HFFc6 (cell line): ENCODE measurements at places on chromosomes 3 and 15.

DNA sequence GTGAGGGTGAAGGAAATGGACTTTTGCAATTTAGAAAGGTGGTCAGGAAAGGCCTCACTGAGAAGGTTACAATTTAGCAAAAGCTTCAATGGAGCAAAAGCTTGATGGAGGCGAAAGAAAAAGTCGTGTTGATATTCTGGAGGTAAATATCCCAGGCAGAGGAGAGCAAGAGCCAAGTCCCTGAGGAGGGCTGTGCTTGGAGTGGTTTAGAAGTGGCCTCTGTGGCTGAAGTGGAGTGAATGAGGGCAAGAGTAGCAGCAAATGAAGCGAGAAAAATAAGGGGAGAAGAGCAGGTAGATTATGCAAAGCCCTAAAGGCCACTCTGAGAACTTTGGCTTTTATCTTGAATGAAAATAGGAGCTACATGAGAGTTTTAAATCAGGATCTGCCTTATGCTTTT lies 54.1 kb downstream of the GUCA1C start:
- no peaks in the 10 kb centered on the region for H3K4me1 ChIP-seq
- DNase-seq, result no peak
- no peaks in the 10 kb centered on the region for H3K36me3 ChIP-seq
- no peak overlapping the region for H3K27ac ChIP-seq

DNA sequence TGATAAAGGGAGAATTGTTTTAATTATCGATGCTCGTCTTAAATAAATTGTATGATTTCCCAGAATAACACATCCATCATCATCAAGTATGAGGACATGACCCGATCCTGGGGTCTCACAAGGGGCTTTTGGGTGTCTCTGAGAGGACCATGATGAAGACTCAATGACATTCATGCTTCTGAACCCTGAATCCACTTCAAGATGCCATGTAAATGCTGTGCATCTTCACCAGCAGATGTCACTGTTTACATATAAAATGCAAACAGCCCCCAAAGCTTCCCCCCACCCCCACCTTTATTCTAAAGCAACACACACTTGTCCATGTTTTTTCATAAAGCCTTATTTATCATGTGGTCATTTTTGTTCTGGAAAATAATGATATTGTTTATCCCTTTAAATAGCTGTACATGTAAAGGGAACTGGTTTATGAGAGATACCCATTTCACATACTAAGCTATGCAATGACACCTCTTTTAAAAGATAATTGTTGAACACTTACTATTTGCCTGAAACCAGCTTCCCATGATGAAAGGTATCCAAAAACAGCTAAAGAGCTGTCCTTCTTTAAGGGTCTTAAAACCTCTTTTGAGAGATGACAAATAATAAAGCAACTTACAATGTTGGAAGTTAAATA lies 69.7 kb upstream of the UBE3A start:
- no peak overlapping the region for H3K4me3 ChIP-seq
- peak; percentile 40 for DNase-seq
- peaks cover 12% of the 10 kb centered on the region for H3K27me3 ChIP-seq
- peaks cover 5% of the 10 kb centered on the region; the same call in 1 of the 2 replicates for H3K36me3 ChIP-seq
- H3K4me1 ChIP-seq, result peaks cover 42% of the 10 kb centered on the region
- H3K27ac ChIP-seq, result no peak overlapping the region

DNA sequence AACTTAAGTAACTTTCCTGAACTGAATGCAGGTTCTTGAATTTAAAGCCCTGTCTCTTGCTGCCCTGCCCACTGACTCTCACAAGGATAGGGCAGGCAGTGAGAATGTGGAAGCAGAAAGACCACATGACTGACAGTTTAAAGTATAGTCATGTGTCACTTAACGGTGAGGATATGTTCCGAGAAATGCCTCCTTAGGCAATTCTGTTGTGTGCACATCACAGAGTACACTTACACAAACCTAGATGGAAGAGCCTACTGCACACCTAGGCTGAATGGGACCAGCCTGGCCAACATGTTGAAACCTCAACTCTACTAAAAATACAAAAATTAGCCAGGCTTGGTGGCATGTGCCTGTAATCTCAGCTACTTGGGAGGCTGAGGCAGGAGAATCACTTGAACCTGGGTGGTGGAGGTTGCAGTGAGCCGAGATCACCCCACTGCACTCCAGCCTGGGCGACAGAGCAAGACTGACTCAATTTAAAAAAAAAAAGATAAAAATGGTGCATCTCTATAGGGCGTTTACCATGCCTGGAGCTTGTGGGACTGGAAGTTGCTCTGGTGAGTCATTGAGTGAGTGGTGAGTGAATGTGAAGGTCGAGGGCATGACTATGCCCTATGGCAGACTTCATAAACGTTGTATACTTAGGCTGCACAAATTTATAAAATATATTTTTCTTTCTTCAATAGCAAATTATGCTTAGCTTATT lies 18.9 kb upstream of the COPG1 start:
- H3K36me3 ChIP-seq, result no peaks in the 10 kb centered on the region
- H3K4me1 ChIP-seq, result peaks cover 63% of the 10 kb centered on the region
- no peaks in the 10 kb centered on the region for H3K27me3 ChIP-seq
- DNase-seq, result peak; percentile 89
- H3K27ac ChIP-seq, result peak overlapping the region; percentile 98

DNA sequence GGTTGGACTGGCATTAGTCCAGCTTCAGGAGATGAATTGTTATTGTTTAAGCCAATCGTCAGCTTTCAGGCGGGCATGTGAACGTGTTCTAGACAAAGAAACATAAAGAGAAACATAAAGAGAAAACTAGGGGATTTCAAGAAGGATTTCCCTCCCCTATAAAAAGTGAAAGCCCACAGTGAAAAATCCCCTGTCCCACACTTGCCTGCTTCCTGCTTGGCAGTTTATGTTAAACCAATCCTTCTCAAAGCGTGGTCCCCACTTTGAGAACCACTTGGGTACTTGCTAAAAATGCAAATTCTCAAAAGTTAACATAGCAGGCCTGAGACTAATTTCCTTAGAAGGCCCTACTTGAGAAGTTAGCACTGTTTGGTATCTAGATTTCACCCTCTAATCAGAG lies 293.0 kb upstream of the SOX14 start:
- no peaks in the 10 kb centered on the region for H3K4me1 ChIP-seq
- peaks cover 7% of the 10 kb centered on the region for H3K27me3 ChIP-seq
- H3K4me3 ChIP-seq, result no peak overlapping the region

- H3K4me1 ChIP-seq, result peaks cover 38% of the 10 kb centered on the region
- DNase-seq, result no peak
- H3K27ac ChIP-seq, result peak overlapping the region; percentile 45; the same call in 1 of the 2 replicates
- peaks cover 8% of the 10 kb centered on the region for H3K27me3 ChIP-seq
- H3K4me3 ChIP-seq, result peak overlapping the region; percentile 50
These were observed 1.5 kb upstream of the FBXO22 start for GRCh38 chr15:75902129-75902557.

- H3K4me1 ChIP-seq, result no peaks in the 10 kb centered on the region
- H3K27ac ChIP-seq, result no peak overlapping the region
- H3K27me3 ChIP-seq, result peaks cover 25% of the 10 kb centered on the region
- H3K36me3 ChIP-seq, result no peaks in the 10 kb centered on the region
- H3K4me3 ChIP-seq, result no peak overlapping the region
These were observed 10.3 kb downstream of the ACSBG1 start for GRCh38 chr15:78224023-78224411.

GRCh38 chr3:190497811-190498210 lies 16.1 kb upstream of the IL1RAP start:
- no peak overlapping the region for H3K27ac ChIP-seq
- no peaks in the 10 kb centered on the region; the same call in 1 of the 2 replicates for H3K27me3 ChIP-seq

DNA sequence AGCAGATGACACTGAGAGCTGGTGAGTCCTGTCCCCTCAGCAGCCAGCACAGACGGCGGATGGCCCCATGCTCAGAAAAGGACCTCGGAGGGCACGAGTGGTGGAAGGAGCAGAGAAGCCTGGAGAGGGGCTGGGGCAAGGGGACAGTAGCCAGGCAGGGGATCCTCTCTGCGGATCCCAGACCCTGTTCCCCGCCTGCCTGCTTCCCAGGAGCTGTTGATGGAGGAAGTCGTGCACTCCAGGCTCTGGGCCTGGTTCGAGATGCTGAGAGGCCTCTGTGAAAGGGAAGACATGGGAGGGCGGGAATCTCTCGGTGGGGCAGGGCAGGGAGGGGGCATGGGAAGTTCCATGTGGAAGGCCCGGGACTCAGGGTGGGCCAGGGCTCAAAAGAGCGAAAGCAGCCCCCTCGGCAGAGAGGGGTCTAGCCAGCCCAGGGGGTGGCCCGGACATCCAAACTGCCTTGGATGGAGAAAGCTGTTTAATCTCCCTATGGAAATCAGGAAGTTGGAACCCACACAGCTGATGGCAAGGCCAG lies 47.9 kb upstream of the MAGEF1 start:
- H3K27ac ChIP-seq, result no peak overlapping the region
- no peak overlapping the region for H3K4me3 ChIP-seq

GRCh38 chr3:188946351-188947240 lies 225.2 kb upstream of the TPRG1 start:
- H3K4me3 ChIP-seq, result peak overlapping the region; percentile 80
- no peaks in the 10 kb centered on the region for H3K36me3 ChIP-seq
- peaks cover 5% of the 10 kb centered on the region for H3K27me3 ChIP-seq
- 0 out of 2 replicates have a peak overlapping the region, but pooled peaks have one; percentile 91 for H3K27ac ChIP-seq
- DNase-seq, result no peak

GRCh38 chr15:83082730-83083386 lies 15.8 kb upstream of the BTBD1 start:
- H3K4me3 ChIP-seq, result no peak overlapping the region
- no peaks in the 10 kb centered on the region for H3K4me1 ChIP-seq
- H3K27ac ChIP-seq, result no peak overlapping the region
- no peaks in the 10 kb centered on the region for H3K36me3 ChIP-seq

- peaks cover 59% of the 10 kb centered on the region for H3K4me1 ChIP-seq
- no peaks in the 10 kb centered on the region; the same call in 1 of the 2 replicates for H3K27me3 ChIP-seq
- peak; percentile 80 for DNase-seq
- H3K4me3 ChIP-seq, result peak overlapping the region; percentile 89
- H3K27ac ChIP-seq, result peak overlapping the region; percentile 89
- no peaks in the 10 kb centered on the region for H3K36me3 ChIP-seq
These were observed 140.8 kb downstream of the SMAD6 start for GRCh38 chr15:66842710-66843441.

DNA sequence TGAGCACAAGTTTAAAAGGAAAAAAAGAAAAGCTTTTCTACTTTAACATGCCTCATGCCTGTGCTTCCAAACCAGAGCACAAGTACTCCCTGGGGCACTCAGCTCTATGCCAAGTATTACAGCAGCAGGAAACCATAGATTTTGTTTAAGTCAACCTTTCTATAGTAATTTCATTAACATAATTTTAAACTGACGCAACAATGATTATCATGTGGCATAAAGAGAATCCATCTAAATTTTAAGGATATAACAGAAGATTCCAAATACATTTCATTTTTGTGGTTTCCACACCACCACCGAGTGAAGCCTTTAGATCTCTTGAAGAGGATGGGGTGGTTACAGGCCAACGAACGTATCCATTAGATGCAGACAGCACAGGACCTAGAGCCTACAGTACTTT lies 112.1 kb downstream of the TNIK start:
- no peak for DNase-seq
- peaks cover 72% of the 10 kb centered on the region for H3K4me1 ChIP-seq
- no peak overlapping the region for H3K4me3 ChIP-seq
- no peaks in the 10 kb centered on the region for H3K27me3 ChIP-seq
- no peak overlapping the region for H3K27ac ChIP-seq

- H3K27me3 ChIP-seq, result peaks cover 3% of the 10 kb centered on the region; the same call in 1 of the 2 replicates
- H3K27ac ChIP-seq, result peak within 1 kb of the TSS; percentile 85
- DNase-seq, result peak; percentile 71
- H3K4me1 ChIP-seq, result peaks cover 52% of the 10 kb centered on the region
These were observed at the start of gene MFGE8 for GRCh38 chr15:88913017-88913849. TSS of gene MFGE8 (minus strand) at chr15:88913379. CDS start at chr15:88913319, 60 bp downstream.

DNA sequence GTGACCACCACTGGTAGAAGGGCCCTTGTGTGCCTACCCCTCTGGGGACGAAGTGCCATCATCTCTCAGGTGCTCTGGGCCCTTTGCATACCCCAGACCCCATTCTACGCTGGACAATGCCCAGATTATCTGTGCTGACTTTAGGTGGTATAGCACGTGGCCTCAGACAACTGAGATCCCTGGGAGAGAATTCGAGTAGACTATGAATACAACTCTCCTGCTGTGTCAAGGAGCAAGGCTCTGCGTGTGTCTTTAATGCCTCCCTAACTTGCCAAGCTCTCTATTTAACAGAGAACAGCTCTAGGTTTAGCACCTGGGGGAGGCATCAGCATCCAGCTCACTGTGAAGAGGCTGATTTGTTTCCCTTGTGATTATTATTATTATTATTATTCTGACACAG lies 29.1 kb downstream of the FAM3D start:
- no peak overlapping the region for H3K4me3 ChIP-seq
- no peaks in the 10 kb centered on the region for H3K36me3 ChIP-seq

DNA sequence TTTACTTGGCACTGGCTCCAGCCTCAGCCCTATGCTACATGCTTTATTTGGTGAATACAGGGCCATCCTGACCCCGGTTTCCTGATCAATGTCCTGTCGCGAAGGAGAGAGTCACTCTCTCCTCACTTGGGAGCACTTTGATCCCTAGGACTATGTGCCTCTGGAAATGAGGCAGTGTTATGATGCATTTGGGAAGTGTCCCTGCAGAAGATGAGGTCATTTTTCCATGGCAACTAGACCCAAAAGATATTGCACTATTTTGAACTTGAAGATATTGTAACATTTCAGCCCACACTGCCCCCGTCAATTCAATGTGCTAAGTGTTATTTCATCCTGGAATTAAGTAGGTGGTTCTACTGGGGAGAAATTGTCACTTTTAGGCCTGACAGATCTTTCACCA lies 68.0 kb downstream of the LRRK1 start:
- H3K36me3 ChIP-seq, result peaks cover 13% of the 10 kb centered on the region
- H3K4me3 ChIP-seq, result no peak overlapping the region
- no peak overlapping the region for H3K27ac ChIP-seq

- DNase-seq, result no peak
- no peak overlapping the region for H3K4me3 ChIP-seq
- H3K27me3 ChIP-seq, result peaks cover 1% of the 10 kb centered on the region
- H3K27ac ChIP-seq, result no peak overlapping the region
These were observed 38.8 kb upstream of the PLOD2 start for GRCh38 chr3:146199762-146200161.

GRCh38 chr3:134211797-134212196 lies 38.9 kb downstream of the RYK start:
- peak; percentile 46 for DNase-seq
- H3K27me3 ChIP-seq, result no peaks in the 10 kb centered on the region
- peaks cover under 1% of the 10 kb centered on the region; the same call in 1 of the 2 replicates for H3K36me3 ChIP-seq
- no peak overlapping the region for H3K4me3 ChIP-seq
- H3K4me1 ChIP-seq, result peaks cover 22% of the 10 kb centered on the region

DNA sequence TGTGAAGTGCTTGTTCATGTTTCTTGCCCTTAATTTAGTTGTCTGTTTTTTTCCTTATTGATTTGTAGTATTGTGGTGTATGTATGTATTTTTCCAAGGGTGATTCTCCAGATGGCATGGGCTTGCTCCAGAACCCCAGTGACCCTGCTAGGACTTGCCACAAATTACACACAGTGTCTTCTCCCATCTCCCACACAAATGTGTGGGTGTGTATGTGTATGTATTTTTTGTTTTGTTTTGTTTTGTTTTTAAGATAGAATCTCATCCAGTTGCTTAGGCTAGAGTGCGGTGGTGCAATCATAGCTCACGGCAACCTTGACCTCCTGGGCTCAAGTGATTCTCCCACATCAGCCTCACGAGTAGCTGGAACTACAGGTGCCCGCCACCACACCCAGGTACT lies 36.2 kb upstream of the ARID3B start:
- no peak overlapping the region for H3K27ac ChIP-seq
- H3K4me3 ChIP-seq, result no peak overlapping the region
- no peak for DNase-seq
- peaks cover 2% of the 10 kb centered on the region for H3K27me3 ChIP-seq
- H3K4me1 ChIP-seq, result peaks cover 21% of the 10 kb centered on the region

- peaks cover 47% of the 10 kb centered on the region for H3K36me3 ChIP-seq
- no peak overlapping the region for H3K4me3 ChIP-seq
- no peak overlapping the region for H3K27ac ChIP-seq
- H3K27me3 ChIP-seq, result no peaks in the 10 kb centered on the region
- no peak for DNase-seq
- peaks cover 12% of the 10 kb centered on the region for H3K4me1 ChIP-seq
These were observed 15.2 kb downstream of the TRNT1 start for GRCh38 chr3:3141939-3142338.
